ENCODE measurements at places on chromosomes 2 and 18.

GRCh38 chr2:97870396-97870843, 125.3 kb downstream of the TMEM131 start:
- H3K4me3 ChIP-seq, result peak overlapping the region; percentile 15
- H3K36me3 ChIP-seq, result no peaks in the 10 kb centered on the region
- peaks cover 55% of the 10 kb centered on the region for H3K4me1 ChIP-seq

- H3K27ac ChIP-seq, result no peak overlapping the region
- no peaks in the 10 kb centered on the region for H3K36me3 ChIP-seq
- peak; percentile 2 for DNase-seq
- peaks cover 3% of the 10 kb centered on the region for H3K27me3 ChIP-seq
These were observed 122.3 kb upstream of the SIX2 start for GRCh38 chr2:45131587-45131986.

DNA sequence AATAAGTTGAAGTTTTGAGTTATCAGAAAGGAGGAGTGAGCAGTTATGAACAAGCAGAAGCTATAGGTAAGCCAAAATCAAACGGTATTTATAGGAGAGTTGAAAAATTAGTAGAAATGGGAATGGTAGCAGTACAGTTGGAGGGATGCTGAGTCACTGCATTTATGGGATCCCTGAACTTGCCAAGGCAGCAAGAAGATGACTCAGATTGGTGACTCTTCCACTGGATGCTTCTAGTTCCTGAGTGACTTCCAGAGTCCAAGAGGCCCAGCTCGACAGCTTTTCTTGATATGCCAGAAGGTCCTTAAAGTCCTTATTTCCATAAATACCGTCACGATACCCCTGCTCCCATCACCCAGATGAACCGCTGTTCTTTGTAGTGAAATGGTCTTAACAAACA, 31.1 kb upstream of the ACTR3 start:
- peaks cover 25% of the 10 kb centered on the region for H3K36me3 ChIP-seq
- H3K4me3 ChIP-seq, result no peak overlapping the region
- H3K27me3 ChIP-seq, result peaks cover 6% of the 10 kb centered on the region
- no peak overlapping the region for H3K27ac ChIP-seq

GRCh38 chr2:20940856-20941255, 103.0 kb downstream of the APOB start:
- H3K36me3 ChIP-seq, result no peaks in the 10 kb centered on the region
- H3K4me1 ChIP-seq, result no peaks in the 10 kb centered on the region
- H3K27me3 ChIP-seq, result no peaks in the 10 kb centered on the region
- no peak overlapping the region for H3K27ac ChIP-seq
- no peak overlapping the region for H3K4me3 ChIP-seq

- H3K4me3 ChIP-seq, result no peak overlapping the region
- no peaks in the 10 kb centered on the region for H3K27me3 ChIP-seq
- no peak for DNase-seq
- H3K36me3 ChIP-seq, result no peaks in the 10 kb centered on the region
These were observed 104.5 kb upstream of the CDH2 start for GRCh38 chr18:28281400-28281799.

- H3K27me3 ChIP-seq, result peaks cover 3% of the 10 kb centered on the region
- no peaks in the 10 kb centered on the region for H3K36me3 ChIP-seq
- DNase-seq, result peak; percentile 50
- H3K4me1 ChIP-seq, result peaks cover 35% of the 10 kb centered on the region
- peak overlapping the region; percentile 63 for H3K4me3 ChIP-seq
- peak overlapping the region; percentile 44 for H3K27ac ChIP-seq
These were observed 82.6 kb upstream of the TANK start for GRCh38 chr2:161077367-161078210.
